Cortex of kidney (tissue), 1 donor: ENCODE measurements at places on chromosomes 7 and 10.

DNA sequence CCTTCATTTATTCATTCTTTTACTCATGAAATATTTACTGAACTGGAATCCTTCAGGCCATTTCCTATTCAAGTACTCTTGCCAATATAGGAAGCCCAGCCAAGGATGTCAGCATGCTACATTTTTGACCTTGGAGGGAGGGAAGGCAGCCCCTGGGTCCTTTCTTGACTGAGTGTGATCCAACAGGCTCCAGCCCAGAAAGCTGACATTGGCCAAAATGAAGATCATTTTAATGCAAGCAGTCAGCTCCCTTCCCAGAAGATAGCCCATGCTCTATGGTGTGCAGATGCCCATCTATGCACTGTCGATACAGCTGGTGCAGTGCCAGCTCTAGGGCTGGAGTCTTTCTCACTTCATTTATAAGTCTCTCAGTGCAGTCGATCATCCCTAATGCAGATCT, 646.0 kb downstream of the KCNMA1 start:
- DNase-seq, result no peak

DNA sequence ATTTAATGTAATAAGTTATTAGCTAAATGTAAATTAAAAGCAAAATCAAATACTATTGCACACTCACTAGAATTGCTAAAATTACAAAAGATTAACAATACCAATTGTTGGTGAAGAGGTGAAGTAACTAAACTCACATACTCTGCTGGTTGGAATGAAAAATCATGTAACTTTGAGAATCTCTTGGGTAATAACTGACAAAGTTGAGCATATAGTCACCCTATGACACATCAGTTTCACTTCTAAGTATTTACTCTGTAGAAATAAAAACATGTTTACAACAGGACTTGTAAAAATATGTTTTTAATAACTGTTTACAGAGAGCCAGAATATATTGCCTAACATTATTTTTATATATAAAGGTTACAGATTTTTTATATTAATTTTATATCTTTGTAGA, 33.6 kb downstream of the CNTNAP2 start:
- DNase-seq, result no peak

DNA sequence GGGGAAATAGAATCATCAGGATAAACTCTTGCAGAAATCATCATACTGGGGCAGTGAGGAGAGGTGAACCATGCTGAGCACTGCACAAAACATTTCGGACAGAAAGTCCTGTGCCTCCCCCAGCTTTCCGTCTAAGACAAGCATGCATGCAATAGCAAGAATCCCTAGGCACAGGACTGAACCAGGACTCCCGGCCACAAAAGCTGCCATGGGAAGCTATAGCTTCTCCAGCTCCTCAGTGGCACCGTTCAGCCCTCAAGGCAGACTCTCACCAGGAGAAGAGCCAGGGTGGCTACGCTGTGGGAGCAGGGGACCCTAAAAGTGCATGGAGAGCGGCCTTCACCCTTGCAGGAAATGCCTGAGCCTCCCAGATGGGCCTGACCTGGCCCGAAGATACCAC, 70.8 kb downstream of the ASB13 start:
- no peak for DNase-seq

DNA sequence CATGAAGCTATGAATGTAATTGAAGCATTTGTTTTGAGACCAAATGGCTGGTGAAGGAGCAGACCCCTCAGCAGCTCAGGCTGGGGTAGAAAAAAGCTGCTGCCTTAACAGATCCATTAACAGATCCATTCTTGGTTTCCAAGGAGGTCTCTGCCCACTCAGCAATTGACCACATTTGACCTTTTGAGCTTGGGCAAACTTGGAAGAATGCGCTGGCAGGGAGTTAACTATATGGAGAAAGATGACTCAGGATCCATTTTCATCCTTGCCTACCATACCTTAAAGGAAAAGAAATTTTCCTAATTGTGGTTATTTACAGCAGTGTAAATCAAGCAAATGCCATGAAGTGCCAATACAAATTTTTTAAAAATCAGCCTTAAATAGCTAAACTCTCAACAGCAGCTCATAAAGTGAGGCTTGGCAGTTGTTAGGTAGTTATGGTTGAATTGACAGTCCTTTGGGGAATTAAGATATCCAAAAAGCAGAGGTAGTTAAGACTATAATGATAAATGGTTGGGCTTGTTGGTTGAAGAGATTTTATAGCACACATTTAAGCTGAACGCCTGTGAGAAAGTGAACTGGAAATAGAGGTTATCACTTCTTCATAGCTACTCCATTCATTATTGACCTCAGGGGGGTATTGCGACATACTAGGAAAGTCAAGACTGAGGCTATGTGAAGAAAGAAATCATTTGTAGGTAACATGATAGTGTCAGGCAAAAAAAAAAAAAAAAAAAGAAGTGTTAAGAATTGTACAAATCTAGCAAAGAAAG, 83.9 kb downstream of the MKX start:
- no peak for DNase-seq

GRCh38 chr7:149670288-149670687, 103.1 kb downstream of the ZNF467 start:
- DNase-seq, result no peak

DNA sequence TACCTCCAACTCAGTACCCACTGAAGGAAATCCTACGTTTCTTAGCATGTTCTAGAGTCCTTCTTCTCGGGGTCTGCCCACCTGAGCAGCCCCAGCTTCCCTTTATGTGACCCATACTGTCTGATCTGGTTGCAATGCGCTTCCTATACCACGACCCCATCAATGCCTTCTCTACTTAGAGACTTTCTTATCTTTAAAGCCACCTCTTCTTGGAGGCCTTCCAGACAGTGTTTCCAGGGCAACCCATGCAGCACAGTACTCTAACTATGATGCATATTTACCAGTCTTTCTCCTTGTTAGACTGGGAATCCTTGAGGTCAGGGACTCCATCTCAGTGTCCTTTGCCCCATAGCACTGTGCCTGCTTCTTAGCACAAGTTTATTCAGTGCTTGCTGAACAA, 54.5 kb upstream of the SLF2 start:
- no peak for DNase-seq

DNA sequence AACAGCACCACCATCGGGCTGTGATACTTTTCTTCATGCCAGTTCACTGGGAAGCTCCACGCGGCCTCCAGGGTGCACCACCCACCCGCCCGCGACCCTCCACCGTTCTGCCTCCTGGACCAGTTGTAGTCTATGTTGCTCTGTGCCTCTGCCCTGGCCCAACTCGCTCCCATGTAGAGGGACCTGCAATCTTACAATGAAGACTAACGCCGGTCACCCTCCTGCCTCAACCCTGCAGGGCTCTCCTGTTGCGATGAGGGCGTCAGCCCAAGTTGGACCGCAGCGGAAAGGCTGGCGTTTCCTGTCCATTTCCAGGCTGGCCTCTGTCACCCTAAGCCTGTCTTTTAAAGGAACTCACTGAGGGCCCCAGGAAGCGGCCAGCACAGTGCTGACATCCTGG, 34.9 kb downstream of the IL15RA start:
- no peak for DNase-seq

DNA sequence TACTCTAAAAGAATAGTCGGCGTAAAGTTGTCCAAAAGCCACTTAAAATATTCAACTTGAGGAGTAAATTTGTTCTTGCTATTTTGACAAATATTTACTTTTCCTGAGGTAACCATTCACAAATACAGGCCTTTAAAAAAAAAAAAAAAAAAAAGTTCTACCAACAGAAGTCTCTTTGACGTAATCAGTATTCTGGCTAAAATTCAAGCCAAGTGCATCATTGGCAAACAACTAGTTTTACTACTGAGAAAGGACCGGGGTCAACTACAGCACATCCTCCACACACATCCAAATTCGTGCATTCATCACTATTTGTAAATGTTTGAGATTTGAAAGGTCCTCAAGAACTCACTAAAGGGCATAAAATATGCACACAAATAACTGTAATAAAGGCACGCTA, 2.0 kb downstream of the OAT start:
- no peak for DNase-seq

GRCh38 chr10:44322137-44322536, 62.8 kb downstream of the CXCL12 start:
- no peak for DNase-seq

GRCh38 chr10:49153971-49154370, 20.1 kb upstream of the FAM170B start:
- no peak for DNase-seq

DNA sequence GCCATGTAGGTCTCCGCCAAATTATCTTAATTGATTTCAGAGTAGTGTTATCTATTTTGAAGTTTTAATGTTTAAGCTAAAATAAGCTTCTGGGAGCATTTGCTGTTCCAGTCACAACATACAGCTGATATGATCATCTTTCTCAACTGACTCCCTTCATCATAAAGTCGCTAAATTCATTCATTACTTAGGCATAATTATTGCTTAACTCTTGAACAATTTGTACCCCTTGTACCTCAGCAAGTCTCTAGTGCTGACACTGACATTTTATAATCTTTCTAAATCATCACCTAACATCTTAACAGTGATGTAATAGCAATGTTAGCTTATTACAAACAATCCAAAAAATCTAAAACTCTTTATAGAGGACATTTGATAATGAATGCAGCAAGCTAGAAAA, 54.3 kb upstream of the WNT16 start:
- DNase-seq, result no peak

DNA sequence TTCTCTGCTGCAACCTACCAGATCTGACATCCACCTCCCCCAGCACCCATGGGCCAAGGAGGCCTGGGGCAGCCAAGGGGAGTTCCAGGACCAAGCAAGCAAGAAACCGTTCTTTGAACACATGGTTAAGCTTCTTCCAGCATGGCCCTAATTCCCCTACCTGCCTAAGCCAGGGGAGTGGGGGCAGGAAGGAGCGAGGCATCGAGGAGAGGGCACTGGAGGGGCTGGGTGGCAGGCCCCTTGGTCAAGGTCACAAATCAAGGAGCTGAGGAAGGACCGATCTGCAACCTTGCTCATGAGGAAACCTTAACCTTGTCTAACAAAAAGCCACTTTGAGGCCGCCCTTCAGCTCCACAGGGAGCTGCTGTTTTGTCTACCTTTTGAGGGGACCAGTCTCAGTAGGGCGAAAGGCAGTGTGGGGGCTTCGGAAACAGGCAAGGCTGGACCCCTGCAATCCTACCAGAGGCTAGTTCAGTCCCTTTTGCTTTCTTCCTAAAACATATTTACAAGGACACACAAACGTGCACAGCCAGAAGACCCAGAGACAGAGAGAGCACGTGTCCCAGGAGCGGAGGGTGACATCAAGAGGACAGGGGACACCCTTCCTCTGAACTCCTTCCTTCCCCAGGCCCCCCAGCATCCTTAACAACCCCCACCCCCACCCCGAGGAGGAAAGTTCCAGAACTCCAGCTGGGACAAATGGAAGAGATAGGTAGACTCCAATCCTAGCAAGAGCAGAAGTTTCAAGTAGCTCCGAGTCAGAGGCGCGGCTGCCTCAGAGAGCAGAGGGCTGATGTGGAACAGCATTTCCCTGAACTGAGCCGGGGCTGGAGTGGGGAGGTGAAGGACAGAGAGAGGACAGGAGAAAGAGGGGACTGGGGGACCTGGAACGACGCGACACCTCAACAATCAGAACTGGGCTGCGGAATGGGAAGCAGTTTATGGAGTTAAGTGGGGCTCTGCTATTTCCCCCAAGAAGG, 28.2 kb downstream of the SPOCK2 start:
- no peak for DNase-seq

DNA sequence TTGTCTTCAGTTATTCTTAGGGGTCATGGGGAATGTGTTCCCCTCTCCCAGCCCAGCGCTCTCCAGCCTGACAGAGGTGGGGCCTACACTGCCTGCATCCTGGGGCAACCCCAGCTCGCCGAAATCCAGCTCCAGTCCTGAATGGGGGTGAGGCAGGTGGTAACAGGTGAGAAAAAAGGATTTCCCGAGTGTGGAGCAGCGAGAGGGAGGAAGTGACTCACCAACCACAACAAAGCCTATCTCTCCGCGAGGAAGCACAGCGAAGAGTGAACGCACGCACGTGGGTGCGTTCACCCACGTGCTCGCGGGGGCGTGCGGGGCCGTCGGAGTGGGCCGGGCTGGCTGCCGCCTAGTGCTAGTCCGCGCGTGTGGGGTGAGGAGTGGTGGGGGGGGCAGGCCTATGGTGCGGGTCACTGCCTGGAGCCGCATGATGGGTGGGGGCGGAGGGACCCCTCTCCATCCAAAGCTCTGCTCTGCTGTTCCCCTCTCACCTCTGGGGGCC, 855 bp upstream of the PALD1 start:
- no peak for DNase-seq

DNA sequence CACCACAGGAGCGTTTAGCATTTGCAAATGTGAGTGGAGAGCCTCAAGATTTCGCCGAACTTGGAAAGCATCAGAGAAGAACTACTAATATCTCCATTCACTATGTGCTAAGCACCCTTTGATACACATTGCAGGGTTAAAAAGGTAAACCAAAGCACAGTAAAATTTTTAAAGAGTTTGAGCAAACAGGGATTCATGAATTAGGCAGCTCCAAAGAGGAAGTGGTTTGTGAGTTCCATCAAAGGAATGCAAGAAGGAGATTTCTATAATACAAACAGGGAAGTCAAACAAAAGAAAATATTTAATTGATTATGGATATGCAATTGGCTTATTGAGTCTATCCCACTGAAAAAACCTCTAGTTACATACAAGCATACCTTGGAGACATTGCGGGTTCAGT, 81.1 kb upstream of the TMEM72 start:
- DNase-seq, result no peak

GRCh38 chr7:102897211-102897631, 15.6 kb upstream of the LRRC17 start:
- no peak for DNase-seq

GRCh38 chr7:89988074-89988473, 166.2 kb upstream of the STEAP1 start:
- no peak for DNase-seq

DNA sequence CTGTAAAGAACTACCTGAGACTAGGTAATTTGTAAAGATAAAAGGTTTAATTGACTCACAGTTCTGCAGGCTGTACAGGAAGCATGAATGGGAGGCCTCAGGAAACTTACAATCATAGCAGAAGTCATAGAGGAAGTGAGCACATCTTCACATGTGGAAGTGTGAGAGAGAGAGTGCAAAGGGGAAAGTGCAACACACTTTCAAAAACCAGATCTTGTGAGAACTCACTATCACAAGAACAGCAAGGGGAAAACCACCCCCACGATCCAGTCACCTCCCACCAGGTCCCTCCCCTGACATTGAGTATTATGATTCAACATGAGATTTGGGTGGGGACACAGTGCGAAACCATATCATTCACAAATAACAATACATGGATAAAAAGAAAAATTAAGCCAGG, 24.5 kb downstream of the AVL9 start:
- no peak for DNase-seq

DNA sequence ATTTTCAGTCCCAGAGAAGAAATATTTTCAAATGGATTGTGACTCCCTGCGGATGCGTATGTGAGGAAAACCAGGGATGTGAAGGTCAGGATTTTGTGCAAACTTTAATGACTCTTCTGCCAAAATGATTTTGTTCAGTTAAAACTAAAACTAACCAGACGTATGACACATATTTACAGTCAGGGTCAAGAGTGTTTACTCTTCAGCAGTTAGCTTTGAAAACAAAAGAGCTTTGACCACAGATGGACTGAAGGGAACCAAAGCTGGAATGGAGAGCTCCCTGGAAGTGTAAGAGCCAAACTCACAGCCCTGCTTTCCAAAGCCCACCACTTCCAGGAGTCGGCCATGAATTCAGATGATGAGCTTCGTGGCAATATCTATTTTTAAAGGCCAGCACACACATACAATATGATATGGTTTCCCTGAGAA, 15.5 kb downstream of the SVIL start:
- DNase-seq, result no peak

GRCh38 chr7:91784469-91784868, 96.0 kb downstream of the MTERF1 start:
- DNase-seq, result no peak

- DNase-seq, result no peak
Measured at GRCh38 chr7:31892099-31892829, 177.9 kb downstream of the PDE1C start.
